Natural killer cell treated with Interleukin-12 subunit alpha and Interleukin-12 subunit beta and Interleukin-15 and Interleukin-18, amount 100 ng/mL, for 72 hours (primary cell): ENCODE measurements at places on chromosomes 11 and 22.

- DNase-seq = no peak
These were observed 49.8 kb downstream of the APIP start for GRCh38 chr11:34866375-34866774.

DNA sequence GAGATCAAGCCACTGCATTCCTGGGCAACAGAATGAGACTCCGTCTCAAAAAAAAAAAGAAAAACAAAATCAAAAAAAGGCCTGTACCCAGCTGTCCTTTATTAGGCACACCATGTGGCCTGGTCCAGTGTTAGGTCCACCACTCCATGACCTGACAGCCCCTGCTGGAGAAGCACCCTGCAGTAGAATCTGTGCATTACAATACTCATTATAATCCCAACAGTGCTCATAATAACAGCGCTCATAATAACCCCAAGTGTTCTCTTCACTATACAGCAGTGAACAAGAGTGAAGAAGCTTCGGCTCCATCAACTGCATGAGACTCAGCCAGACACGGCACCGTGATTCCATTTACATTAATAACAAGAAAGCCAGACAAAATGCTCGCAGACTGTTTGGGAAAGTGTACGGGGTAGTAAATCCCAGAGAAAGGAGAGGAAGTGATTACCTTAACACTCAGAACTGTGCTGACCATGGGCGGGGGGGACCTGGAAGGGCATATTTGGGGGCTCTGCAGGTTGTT is 8.9 kb upstream of the EHD1 start:
- DNase-seq = no peak

GRCh38 chr22:42793848-42794405 is 63.1 kb downstream of the ARFGAP3 start:
- DNase-seq = no peak

DNA sequence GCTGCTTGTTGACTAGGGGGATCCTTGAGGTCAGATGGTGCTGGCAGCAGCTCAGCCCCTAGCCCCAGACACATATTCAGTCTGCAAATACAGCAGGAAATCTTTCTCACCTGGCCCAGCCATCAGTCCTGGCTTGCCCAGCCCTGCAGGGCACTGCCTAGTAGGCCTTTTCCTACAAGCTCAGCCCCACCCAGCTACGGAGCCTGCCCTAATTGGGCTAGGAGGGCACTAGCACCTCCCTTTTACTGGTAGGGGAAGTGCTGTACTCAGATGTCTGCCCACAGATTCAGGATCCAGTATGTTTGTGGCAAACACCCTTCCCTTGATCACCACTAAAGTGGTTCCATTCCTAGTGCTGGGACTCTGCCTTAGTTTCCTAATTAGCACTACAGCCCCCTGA is 257.1 kb upstream of the CADM1 start:
- no peak for DNase-seq

DNA sequence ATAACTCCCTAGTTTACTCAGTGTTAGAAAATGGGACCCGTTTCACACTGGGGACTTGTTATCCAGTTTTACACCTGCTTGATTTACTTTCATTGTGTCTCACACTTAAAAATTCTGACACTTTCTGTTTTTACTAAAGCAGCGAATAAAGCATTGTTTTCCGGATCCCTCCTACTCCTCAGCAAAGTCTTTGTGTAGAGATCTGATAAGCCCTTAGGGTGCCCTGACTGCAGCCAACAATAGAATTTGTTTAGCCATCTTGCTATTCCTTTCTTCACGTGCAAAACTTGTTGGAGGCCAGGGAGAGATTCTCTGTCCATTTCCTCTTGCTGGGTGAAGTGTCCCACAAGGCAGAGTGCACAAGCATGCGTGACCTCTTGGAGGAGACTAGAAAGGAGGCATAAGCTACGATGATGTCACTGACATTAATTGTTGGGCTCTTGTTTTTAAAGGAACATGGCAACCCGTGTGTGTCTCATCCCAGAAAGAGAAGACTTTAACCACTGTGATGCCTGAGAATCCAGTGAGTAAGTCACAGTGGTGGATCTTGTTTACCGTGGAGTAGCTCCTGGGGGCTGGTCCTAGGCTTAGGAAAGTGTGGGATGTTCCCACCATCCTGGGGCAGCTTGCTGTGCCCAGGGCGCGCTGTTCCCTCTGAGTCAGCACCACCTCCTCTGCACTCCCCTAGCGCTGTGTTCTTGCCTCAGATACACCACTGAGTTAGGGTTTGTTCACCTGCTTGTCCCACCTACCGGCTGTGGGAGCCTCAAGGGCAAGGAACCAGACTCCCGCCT is 27.7 kb downstream of the MICAL2 start:
- DNase-seq = no peak

- no peak for DNase-seq
These were observed 131.9 kb downstream of the RASSF10 start for GRCh38 chr11:13140873-13141655.

DNA sequence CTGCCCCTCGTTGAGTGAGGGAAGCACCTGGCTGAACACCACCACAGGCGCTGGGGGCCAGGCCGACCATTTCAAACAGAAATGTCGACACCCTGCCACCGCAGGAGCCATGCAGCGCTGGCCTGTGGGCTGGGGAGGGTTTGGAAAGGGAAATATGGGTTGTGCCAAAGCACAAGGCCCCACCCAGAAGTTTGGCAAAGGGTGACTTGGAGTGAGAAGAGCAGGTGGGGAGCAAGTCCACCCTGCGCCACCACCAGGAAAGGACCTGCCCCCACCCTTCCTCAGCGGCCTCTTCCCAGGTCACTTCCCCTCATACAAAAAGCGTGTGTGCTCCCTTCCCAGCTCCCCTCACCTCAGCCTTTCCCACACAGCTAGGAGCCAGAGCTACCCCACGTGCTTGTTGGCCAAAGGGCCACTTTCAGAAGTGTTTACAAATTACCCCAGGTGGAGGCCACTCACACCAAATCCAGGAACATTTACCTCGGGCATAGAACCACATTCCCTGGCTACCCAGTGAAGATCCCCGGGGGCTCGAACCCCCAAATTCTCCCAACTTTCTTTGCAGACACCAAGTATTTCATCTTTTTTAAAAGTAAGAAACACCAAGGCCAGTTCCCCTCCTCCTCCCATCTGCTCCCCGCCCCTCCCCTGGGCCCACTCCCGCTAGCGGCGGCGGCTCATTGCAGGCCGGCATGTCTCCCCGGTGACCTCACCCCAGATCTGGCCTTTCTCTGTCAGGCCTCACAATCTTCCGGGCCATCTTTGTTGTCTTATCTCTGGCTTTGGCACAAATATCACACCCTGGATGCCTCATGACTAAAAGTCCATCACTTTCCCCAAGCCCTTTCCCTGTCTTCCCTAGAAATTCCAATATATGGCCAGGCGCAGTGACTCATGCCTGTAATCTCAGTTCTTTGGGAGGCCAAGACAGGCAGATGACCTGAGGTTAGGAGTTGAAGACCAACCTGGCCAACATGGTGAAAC is 20.5 kb upstream of the SCGB1A1 start:
- no peak for DNase-seq

GRCh38 chr11:104979839-104980238 is 11.5 kb upstream of the CASP4 start:
- no peak for DNase-seq

DNA sequence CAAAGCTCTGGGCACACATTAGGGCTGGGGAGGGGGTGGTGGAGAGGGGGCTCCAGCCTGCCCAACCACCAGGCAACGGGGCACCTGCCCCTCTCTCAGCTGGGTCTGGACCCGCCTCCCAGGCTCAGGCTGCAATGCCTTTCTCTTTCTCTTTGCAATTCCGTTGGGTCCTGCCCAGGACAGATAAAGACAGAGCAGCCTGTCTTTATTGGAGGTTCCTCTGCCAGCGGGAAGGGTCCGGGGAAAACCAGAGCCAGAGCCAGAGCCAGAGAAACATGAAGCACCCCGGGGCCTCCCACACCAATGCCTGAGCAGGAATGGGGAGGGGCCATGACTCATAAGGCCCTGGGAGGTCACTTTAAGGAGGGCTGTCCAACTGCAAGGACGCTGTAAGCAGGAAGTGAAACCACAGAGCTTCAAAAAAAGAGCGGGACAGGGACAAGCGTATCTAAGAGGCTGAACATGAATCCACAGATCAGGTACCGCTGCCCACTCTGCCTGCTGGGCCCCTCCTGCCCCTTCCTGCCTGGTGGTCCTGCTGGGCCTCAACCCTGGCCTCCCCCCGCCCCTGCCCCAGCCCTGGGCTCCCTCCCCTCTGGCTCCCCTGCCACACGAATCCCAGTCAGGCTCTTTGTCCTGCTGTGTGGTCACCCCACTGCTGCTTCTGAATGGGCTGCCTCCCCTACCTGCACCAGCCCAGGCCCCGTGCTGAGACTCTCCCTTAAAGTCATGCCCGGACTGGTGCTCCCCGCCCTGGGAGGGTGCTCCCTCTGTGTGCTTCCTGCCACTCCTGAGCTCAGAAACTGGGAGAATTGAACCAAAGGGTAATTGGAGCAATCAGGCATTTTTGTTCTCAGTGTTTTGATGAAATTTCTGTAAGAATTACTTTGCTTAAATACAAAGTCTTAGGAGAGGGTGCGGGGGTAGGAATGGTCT is at the start of gene APOBEC3B:
TSS of gene APOBEC3B (plus strand) at position 356 of the 936 bp plus-strand sequence. CDS start at position 463, 107 bp downstream.
- DNase-seq = no peak

GRCh38 chr11:93464927-93465540 is 78.2 kb downstream of the SMCO4 start:
- DNase-seq = no peak
